Testis (tissue), 5 donors: ENCODE measurements at places on chromosomes 12 and 14. TPM values are rescaled to one million over a fixed set of nuclear protein-coding genes. Genes with fewer than 3 reads are reported as not detected.

DNA sequence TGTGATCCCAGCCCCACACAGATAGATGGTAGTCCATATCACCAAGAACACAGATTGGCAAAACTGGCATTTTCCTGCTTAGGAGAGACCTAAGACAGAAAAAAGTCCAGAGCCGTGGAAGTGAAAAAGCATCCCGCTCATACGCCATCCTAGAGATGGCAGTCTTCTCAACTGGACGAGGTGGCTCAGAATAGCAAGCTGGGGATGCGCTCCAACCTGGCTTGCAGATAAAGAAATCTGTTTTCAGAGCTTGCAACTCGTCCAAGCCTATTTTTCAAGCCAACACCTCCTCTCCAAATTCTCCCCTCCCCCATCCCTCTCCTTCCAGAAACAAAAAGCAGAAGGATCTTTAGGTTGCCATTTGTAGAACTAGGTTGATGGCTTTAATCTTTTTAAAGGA is 74.3 kb upstream of the OTX2 start:
- no peaks in the 10 kb centered on the region for H3K36me3 ChIP-seq
- H3K27me3 ChIP-seq = no peaks in the 10 kb centered on the region
- H3K4me3 ChIP-seq = no peak overlapping the region
- no peaks in the 10 kb centered on the region for H3K4me1 ChIP-seq
- no peak overlapping the region for H3K27ac ChIP-seq

DNA sequence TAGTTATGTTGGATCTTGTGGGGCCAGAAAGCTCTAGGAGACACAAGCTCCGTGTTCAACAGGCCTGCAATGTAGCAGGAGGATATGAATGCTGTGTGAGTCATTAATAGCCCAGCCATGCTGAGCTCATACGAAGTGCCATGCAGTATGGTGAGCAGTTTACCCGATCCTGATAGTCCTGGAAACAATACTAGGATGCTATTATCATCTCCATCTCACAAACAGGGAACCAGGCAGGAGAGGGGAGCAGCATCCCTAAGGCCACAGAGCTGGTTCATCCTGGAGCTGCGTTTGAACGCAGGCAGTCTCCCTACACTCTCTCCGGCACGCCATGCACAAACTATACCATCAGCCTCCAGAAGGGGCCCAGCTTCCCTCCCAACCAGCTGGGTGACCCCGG is 20.5 kb downstream of the TTC7B start:
- H3K36me3 ChIP-seq = no peaks in the 10 kb centered on the region
- no peak overlapping the region for H3K27ac ChIP-seq
- H3K4me1 ChIP-seq = no peaks in the 10 kb centered on the region
- no peaks in the 10 kb centered on the region for H3K27me3 ChIP-seq
- H3K4me3 ChIP-seq = no peak overlapping the region
- DNase-seq = no peak

DNA sequence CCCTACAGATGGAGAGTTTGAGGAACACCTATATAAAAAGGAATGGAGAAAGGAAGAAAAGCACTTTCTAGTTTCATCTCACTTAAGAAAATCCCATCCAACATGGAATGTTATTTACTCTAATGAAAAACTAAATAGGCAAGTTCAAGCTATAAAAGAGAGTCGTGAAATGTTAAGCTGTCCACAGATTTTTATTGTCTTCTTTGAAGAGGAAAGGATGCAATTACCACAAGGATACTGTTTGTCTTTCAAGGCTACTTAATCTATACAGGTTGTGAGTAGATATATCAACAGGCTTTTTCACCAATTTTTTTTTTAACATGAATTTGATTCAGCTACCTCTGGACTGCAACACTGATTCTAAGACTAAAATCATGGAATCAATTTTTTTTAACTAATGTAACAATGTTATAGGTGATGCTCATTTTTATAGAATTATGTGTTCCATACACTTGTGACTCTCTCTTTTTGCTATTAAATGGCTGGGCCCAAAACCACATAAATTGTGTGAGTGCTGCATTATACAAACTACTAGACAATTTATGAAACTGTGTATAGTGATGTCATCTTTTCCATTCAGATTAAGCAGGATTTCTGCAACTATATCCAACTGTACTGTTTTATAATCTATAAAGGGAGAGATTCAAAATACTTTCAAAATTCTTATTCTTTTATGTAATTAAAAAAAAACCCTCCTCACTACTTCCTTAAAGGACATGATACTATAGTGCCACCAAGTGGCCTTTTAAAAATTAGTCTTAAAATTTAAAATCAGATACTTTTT is 26.8 kb upstream of the BMAL2 start:
- no peak overlapping the region for H3K4me3 ChIP-seq
- H3K36me3 ChIP-seq = no peaks in the 10 kb centered on the region
- H3K4me1 ChIP-seq = no peaks in the 10 kb centered on the region
- no peaks in the 10 kb centered on the region for H3K27me3 ChIP-seq

GRCh38 chr14:93049867-93050331 is 65.8 kb downstream of the ITPK1 start:
- no peak for DNase-seq
- no peaks in the 10 kb centered on the region for H3K36me3 ChIP-seq
- H3K4me1 ChIP-seq = peaks cover 22% of the 10 kb centered on the region

GRCh38 chr12:113781415-113782198 is 184.5 kb downstream of the RBM19 start:
- H3K27me3 ChIP-seq = no peaks in the 10 kb centered on the region
- no peaks in the 10 kb centered on the region for H3K4me1 ChIP-seq
- DNase-seq = no peak
- no peak overlapping the region for H3K4me3 ChIP-seq

- H3K4me3 ChIP-seq = no peak overlapping the region
- no peaks in the 10 kb centered on the region for H3K27me3 ChIP-seq
- no peaks in the 10 kb centered on the region for H3K36me3 ChIP-seq
- no peak overlapping the region for H3K27ac ChIP-seq
- H3K4me1 ChIP-seq = no peaks in the 10 kb centered on the region
Measured at GRCh38 chr12:114636723-114637480, 47.1 kb downstream of the TBX3 start.

Gene CPNE6
- total RNA-seq = 0.12 TPM

Gene CCDC197
- 20.7 TPM for total RNA-seq
